ENCODE measurements at places on chromosomes 3 and 15.

DNA sequence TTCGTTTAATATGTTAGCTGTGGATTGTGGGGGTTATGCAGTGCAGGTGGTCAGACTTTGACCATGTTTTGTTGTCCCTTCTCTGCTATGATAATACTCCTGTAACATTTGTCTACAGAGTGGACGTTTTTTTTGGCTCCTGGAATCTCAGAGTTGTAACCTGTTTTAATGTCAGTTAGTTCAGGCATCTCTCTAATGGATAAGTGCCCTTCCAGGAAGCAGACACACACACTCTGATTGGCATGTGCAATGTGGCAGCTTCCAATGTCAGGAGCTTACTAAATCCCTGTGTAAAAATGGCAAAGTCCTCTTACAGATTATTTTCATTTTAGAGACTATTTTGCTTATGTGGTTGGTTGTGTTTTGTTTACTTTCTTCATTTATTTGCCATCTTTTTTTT, 222.2 kb upstream of the ARPP21 start:
- DNase-seq = no peak

GRCh38 chr3:127706312-127706711, 33.6 kb downstream of the ABTB1 start:
- DNase-seq = peak; percentile 29

DNA sequence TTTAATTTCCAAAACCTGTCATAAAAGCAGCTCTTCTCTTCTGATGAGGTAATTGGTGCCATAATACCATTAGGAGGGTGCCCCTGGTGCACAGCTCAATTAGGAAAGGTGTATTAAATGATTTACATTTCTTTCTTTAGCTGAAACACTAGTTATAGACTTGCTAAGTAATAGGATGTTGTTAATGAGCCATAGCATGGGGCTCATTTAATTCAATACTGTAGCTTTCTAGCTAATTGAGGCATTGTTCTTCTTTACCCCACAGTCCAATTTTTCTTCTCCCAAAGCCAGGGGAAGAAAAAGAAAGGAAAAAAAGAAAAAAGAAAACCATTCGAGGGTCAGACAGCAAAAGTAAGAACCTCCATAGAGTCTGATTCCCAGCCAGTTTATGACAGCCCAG, 164.0 kb upstream of the HES1 start:
- DNase-seq = no peak

GRCh38 chr3:160346511-160346910, 52.5 kb downstream of the IFT80 start:
- no peak for DNase-seq

DNA sequence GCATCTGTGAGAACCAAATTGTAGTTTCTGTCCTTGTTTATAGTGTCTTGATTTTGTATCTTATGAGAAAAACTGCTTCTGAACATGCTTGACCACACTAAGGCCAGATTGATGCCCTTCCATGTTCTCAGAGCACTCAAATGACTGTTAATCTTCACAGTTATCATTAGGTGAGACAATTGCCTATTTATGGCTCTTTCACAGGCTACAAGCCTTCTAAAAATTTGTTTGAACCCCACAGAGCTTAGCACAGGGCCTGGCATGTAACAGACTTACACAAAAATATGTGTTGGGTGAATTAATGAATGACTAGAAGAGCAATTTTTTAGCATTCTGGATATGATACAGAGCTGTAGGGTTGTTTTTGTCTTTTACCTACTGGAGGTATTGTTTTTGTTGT, 43.1 kb downstream of the BTLA start:
- no peak for DNase-seq

- no peak for DNase-seq
These were observed 2.2 kb downstream of the EFHB start for GRCh38 chr3:19931767-19932188.

DNA sequence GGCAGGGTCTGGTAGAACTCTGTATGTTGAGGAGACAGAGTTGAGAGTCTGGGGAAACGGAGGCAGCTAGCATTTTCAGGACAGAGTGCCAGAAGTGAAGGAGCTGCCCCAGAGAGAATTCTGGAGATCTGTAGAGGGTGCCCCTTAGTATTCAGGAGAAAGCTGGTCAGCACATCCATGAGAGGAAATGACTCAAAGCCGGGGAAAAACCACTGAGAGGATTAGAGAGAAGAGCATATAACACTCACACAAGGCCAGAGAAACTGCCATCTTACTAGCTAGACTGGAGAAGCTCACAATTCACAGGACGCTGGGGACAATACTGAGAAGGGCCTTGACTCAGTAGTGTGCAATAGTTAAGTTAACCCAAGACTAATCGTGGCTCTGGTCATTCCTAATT, 75.7 kb upstream of the DPPA4 start:
- no peak for DNase-seq

DNA sequence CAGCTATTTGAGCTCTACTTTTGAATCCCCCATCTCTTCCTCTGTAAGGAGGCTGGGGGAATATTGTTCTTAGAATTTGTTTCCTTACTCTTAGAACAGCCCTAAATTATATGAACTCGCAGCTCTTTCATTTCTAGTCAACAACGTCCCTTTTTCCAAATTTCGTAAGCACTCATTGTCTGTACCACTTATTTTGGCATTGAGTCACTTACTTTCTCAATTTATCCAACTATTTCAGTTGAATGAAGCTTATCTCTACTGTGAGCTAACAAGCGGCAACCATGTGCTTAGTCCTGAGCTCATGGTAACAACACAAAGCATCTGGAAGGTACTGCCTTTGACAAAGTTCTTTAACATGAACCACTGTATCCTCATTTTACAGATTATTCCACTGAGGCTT, 191.1 kb downstream of the GREM1 start:
- no peak for DNase-seq

GRCh38 chr15:51335538-51336410, 2.6 kb downstream of the CYP19A1 start:
- DNase-seq = no peak

GRCh38 chr15:38461066-38461833, 7.3 kb downstream of the FAM98B start:
- no peak for DNase-seq

DNA sequence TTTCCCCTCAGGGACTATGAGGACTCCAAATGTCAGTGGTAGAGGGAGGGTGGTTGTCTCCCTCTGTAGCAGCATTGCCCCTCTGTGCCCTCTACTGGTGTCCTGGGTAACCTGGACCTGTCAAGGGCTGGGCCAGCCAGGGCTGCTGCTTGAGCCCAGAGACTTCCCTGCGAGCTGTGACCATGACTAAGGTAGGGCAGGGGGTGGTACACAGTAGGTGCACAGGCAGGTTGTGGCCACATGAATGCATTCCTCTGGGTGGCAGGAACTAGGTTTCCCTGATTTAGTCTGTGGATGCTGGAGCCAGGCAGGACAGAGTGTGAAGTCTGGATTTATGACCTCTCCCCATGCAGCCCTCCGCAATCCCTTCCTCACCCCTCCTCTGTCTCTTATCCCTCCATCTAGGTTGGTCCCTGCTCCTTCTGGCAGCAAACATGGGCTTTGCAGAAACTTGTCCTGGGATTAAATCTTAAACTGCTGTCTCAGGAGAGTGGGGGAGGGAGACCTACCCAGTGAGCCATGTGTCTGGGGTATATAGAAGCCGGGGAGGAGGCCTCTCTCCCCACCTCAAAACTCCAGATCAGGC, 8.7 kb upstream of the SEMA3F start:
- no peak for DNase-seq

GRCh38 chr15:101536166-101536874, 46.8 kb upstream of the PCSK6 start:
- DNase-seq = peak; percentile 40

GRCh38 chr15:66846811-66847210, 144.8 kb downstream of the SMAD6 start:
- DNase-seq = peak; percentile 28

GRCh38 chr3:57446318-57446841, 97.8 kb downstream of the DNAH12 start:
- no peak for DNase-seq

DNA sequence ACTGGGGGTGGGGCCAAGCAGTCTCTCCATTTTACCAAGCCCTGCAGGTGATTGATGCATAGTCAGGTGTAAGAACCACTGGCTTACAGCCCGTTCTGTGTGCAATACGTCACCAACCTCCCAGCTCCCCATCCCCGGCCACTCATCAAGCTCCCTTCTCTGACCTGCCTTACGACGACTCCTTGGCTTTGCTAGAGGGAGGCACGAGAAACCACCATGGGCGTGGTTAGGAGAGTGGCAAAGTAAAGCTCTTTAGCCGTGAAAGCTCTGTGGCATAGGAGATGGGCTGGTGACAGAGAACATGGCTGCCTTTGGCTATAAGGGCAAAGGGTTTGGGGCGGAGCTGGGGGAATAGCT, 109.1 kb downstream of the BDH1 start:
- no peak for DNase-seq

DNA sequence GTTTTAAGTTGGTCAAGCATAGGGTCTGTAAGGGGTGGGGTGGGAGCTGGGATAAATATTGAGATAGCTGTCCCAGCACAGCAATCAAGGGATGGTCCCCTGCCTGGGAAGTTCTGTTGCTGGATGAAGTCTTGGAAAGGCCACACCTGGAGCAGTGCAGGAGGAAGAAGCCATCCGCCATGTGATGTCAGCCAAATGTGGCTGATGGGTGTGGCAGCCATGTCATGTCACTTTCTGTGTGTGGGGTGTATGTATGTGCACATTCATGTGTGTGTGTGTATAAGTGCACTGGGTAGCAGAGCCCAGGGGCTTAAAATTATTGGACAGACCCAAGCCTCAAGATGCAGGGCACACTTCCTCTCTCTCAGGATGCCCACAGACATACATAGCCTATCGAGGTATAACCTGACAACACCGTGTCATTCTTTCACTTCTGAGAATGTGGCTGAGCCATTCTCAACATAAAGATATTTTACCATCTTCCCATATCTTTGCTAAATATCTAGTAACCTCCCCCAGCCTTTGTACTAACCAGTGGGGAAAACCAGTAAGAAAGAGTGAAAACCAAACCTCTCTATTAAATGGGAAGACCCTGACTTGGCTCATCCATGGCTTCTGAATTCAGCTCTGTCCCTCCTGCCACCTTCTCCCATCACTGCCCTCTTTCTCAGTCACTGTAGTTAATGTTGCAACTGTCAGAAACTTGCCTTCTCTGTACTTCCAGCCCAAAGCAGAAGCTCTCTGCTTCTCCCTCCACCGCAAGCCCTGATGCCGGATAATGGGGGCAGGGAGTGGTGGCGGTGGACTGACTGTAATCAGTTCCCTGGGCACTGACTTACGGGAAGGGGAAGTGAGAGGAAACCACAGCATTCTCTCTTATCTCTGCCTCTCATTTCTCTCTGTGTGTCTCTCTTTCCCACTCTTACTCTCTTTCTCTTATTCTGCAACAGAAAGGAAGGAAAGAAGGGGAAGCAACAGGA, 11.2 kb downstream of the TNFSF10 start:
- no peak for DNase-seq

- no peak for DNase-seq
These were observed 87.1 kb downstream of the ANO10 start for GRCh38 chr3:43534675-43535074.

DNA sequence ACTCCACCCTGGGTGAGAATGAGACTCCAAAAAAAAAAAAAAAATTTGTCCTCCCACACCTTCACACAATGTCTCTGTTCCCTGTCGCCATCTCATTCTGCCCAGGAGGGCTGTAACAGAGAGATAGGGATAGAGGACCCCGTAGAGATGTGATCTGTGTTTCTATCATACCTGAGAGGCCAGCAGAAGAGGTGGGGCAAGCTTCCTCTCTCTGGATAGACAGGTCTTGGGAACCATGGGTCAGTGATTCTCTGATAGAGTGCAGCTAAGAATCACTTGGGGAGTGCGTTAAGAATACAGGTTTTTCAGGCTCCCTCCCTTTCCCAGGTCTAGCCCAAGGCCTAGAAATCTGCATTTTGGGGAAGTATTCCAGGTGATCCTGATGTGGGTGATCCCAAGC, 8.3 kb downstream of the CA12 start:
- no peak for DNase-seq

DNA sequence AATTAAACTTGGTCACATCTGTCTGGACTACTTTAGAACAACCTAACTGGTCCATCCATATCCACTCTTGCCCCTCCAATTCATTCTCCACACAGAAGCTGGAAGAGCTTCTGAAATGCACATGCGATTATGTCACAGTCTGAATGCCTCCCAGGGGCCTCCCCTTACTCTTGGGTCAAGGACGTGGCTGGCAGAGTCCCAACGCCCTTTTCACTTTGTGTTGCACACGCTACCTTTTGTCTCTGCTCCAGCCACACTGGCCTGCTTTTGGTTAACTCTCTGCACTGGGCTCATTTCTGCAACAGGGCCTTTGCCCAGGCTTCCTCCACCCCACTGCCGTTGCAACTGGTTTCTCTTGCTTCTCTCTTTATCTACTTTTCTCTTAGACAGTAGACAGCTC, 245.2 kb downstream of the IL20RB start:
- DNase-seq = no peak

DNA sequence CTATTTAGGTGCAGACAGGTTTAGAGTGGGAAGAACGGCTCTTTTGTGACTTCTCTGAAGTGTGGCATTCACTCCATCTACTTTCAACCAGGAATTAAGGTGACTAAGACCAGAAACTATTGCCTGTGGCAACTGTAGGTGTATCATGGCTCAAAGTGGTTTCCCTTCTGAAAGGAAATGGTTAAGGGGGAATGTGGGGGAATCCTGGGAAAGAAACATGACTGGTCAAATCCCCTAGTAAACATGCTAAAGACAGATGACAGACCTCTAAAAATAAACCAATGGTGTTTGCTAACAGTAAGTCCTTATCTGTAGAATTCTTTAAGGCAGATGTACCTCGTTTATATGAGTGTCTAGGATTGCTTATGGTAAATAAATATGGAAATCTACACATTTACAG, 56.9 kb downstream of the MEGF11 start:
- no peak for DNase-seq

DNA sequence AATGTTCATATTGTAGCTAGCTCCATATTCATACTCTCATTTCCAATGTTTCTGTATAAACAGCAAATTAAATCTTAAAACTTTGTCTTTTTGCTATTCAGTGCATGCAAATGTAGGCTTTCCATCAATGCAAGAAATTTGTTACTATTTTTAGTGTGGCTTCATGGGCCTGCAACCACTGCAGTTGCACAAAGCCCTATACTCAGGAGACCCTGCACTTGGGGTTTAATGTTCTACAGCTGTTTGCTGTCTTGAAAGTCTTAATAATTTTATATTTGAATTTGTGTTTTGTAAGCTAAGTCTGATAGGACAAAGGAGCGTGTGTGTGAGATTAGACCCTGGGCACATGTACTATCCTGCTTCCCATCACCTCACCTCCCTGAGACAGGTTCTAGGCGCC, 9.6 kb downstream of the PYDC2 start:
- DNase-seq = no peak

DNA sequence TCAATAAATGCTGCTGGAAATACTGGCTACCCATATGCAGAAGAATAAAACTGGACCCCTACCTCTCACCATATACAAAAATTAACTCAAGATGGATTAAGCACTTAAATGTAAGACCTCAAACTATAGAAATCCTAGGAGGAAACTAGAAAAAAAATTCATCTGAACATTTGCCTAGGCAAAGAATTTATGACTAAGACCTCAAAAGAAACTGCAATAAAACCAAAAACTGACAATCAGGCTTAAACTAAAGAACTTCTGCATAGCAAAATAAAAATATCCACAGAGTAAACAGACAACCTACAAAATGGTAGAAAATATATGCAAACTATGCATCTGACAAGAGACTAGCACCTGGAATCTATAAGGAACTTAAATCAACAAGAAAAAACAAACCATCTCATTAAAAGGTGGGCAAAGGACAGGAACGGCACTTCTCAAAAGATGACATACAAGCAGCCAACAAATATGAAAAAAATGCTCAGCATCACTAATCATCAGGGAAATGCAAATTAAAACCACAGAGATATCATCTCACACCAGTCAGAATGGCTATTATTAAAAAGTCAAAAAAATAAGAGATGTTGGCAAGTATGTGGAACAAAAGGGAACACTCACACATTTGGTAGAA, 47.0 kb downstream of the MYO9A start:
- no peak for DNase-seq

All from ecto neural progenitor cell (in vitro differentiated cells).